ENCODE measurements at places on chromosomes 11 and 22.

- DNase-seq, result no peak
Observed at GRCh38 chr11:128906185-128907050, 15.3 kb downstream of the KCNJ5 start.

DNA sequence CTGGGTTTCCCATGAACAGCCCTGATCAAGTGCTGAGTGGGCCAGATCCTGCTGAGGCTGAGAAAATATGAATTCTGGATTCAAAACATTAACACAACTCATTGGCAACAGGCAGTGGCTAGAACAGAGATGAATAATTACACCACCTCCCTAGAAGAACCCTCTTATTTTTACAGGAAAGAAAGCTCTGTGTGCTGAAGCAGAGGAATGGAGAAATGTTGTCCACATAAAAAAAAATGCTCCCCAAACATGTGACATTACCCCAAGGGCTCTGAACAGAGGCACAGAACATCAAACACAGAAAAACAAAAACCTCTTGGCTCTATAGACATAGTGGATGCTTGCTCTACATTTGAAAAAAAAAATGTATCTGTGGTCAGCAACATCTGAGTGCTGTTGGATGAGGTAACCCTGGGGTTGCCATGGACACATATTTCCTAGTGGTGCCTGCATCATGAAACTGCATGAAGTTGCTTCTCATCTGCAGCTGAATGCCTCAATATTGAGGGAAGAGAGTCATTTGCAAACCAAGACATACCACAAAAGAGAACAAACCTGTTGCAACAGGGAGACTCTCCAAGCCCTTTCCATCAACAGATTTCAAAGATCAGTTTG, 98.8 kb downstream of the SNX19 start:
- no peak for DNase-seq

GRCh38 chr11:15565880-15566279, 451.2 kb downstream of the INSC start:
- no peak for DNase-seq

- no peak for DNase-seq
Observed at GRCh38 chr11:73189723-73190556, 28.1 kb upstream of the P2RY2 start.

DNA sequence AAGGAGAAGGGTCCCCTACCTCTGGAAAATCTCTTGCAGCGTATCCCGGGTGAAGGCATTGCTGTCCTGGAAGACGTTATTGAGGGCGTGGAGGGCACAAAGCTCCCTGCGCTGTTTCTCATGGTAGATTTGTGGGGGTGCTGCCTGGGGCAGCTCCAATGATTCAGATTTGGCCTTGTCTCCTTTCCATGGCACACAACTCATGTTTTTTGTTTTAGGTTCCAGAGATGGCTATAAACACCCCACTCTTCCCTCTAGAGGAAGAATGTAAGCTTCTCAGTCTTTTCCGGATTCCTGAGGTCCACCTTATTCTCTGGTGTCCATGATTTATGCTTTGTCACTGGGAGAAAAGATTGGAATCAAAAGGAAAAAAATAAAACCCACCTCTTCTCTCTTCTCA, 959 bp downstream of the JOSD1 start:
- no peak for DNase-seq

- DNase-seq, result no peak
Observed at GRCh38 chr22:41995211-41995610, 3.4 kb upstream of the WBP2NL start.

- no peak for DNase-seq
Observed at GRCh38 chr11:93935826-93936225, 85.3 kb upstream of the HEPHL1 start.

All from KG1 (cell line).